ENCODE measurements at places on chromosomes 5 and 9.

- no peak for DNase-seq
Measured at GRCh38 chr9:120726484-120726883, 12.2 kb upstream of the MEGF9 start.

DNA sequence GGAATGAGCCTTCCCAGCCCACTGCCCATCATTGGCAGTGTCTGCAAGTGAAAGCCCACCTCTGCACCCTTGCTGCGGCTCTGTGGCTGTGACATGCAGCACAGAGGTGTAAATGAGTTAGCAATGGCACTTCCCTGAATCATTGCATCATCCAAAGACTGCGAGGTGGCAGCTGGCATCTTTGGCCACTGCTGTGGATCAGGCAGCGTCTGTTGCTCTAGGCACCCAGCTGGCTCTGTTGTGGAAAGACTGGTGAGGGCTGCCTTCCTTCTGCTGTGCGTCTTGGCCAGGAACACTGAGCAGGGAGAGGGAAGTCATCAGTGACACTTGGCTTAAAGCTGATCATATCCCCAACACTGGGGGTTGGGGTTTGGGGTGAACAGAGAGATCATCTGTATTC, 64.5 kb downstream of the MFAP3 start:
- DNase-seq = no peak

DNA sequence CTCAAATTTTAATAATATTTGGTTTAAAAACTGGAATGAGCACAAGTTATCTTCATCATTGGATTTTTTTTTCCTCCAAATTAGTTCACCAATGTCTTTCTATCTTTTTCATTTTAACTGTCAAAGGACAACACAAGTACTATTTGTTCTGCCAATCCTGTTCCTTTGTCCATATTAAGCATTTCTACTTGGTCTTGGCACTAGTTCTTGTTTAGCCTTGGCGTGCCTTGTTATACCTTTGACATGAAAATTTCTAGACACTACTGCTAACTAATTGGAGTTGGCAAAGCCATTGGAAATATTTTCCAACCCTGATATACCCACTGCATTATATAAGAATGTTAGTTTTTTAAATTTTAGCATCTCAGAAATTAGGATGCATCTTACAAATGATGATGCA, 3.8 kb downstream of the SPINK6 start:
- DNase-seq = no peak

DNA sequence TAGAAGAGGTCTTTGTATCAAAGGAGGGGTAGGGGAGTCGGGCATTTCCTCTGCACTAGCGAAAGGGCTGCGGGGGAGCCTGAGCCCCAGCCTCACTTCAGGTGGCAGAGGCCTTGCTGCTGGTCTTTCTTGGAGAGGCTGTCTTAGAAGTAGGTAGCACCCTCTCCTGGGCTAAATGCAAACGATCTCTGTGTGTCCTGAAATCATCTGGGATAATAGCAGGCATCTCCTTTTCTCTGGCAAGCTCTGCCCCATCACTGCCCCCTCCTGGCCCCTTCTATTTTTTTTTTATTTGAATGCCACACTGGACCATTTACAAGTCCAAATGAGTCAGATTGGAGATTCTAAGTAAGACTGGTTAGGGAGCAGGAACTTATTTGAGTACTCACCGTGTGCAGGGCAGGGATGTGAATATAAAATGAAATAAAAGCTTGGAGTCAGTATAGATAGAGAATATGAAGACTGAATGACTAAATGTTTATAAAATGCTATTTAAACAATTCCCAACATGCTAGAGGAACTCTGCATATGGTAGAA, 137.1 kb downstream of the FGF1 start:
- DNase-seq = no peak

GRCh38 chr5:148342371-148343045, 7.1 kb downstream of the SPINK9 start:
- no peak for DNase-seq

- no peak for DNase-seq
Measured at GRCh38 chr5:120055858-120056257, 408.2 kb upstream of the PRR16 start.

DNA sequence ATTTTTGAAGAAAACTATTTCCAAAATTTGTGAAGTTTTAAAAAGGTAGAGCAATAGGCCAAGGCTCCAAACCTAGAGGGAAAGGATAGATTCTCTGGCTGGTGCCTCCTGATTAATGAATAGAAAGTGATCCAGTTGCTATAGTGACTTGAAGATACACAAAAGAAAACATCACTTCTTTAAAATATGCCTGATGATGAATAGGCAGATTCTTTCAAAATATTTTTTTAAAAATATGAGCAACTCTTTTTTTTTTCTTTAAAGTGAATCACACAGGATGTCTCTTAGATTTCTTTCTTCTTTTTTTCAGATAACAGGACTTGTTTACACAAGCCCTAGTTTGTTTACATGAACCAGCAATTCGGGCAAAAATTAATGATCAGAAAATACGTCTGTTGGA, 124.4 kb downstream of the RFK start:
- DNase-seq = no peak

DNA sequence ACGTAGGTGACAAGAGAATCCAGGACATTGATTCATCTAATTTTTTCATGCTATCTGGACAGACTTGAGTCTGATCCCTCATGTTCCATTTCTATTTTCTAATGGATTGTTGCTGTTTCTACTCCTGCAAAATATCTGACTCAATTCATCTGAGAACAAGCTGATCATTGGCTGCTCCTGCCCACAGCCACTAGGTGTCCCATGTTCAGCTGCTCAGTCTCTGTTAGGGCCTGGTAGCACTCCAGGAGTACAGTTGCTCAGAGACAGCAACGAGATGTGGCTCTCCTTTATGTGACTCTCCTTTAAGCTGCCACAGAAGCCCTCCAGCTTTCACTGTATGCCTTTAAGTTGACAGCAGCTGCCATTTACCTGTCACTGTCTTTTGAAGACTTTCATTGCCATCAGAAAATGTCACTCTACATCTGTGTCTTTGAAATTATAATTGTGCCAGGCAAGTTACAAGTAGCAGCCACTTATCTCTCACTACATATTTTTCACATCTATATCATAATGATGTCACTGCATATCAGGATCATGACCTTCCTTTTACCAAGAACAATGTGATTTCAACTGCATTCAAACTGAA, 1944.2 kb upstream of the NUDT12 start:
- DNase-seq = no peak

GRCh38 chr9:136686534-136686793, 793 bp downstream of the AGPAT2 start:
- DNase-seq = no peak

- DNase-seq = no peak
Measured at GRCh38 chr9:89801742-89802670, 197.2 kb downstream of the GADD45G start.

DNA sequence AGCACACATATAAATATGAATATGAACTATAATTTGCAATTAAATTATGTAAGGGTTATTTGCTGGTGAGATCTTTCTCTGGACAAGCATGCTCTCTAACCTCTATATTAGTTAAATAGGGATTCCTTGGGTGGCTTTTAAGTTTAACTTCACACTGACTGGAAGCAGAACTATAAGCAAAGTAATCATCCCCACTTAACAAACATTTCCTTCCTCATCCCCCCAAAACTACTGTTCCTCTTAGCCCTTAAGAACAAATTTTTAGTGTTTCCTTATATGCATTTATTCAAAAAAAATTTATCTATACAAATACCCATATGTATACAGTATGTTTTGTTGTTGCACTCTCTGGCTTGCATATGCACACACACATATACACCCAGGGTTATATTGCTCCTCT, 512.1 kb upstream of the MEF2C start:
- no peak for DNase-seq

GRCh38 chr5:78603636-78604175, 44.9 kb downstream of the LHFPL2 start:
- DNase-seq = no peak
